ENCODE measurements at places on chromosomes 4 and X. TPM values are rescaled to one million over a fixed set of nuclear protein-coding genes. Genes with fewer than 3 reads are reported as not detected.

GRCh38 chr4:95360256-95360903, 188.4 kb downstream of the UNC5C start:
- no peak overlapping the region for H3K27ac ChIP-seq
- H3K27me3 ChIP-seq: no peaks in the 10 kb centered on the region
- no peaks in the 10 kb centered on the region for H3K4me1 ChIP-seq

- no peak overlapping the region for H3K27ac ChIP-seq
- H3K4me3 ChIP-seq: no peak overlapping the region
Measured at GRCh38 chr4:145069361-145069760, 28.6 kb downstream of the ANAPC10 start.

DNA sequence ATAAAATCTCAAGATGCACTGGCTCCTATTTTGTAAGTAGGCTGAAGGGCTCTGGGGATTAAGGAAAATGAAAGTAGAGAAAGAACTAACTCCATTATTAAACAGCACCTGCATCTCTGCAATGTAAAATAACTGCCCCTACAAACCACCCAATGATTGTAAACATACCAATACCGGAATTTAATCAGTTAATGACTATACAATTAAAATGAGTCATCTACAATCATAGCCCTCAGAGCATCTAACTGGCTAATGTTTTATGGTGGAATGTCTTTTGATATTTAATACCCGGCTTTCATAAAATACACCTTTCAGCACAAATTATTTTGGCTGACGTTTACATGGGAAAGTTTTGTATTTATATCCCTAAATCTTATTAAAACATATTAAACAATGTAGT, 142.3 kb downstream of the PAPSS1 start:
- no peaks in the 10 kb centered on the region for H3K4me1 ChIP-seq
- no peaks in the 10 kb centered on the region for H3K36me3 ChIP-seq
- H3K4me3 ChIP-seq: no peak overlapping the region
- H3K27ac ChIP-seq: no peak overlapping the region

- no peak for DNase-seq
- H3K36me3 ChIP-seq: no peaks in the 10 kb centered on the region
- H3K27me3 ChIP-seq: no peaks in the 10 kb centered on the region
- H3K4me3 ChIP-seq: no peak overlapping the region
- H3K4me1 ChIP-seq: no peaks in the 10 kb centered on the region
Measured at GRCh38 chrX:67100031-67100884, 443.6 kb upstream of the AR start.

Gene SPP1
- 249 TPM for total RNA-seq
